ENCODE measurements at places on chromosomes 6 and 20. TPM values are rescaled to one million over a fixed set of nuclear protein-coding genes. Genes with fewer than 3 reads are reported as not detected.

Gene STK35
- total RNA-seq: 15.0 TPM

Gene NOX3
- not detected for total RNA-seq

- DNase-seq: peak; percentile 27
These were observed 97.7 kb downstream of the SYCP2 start for GRCh38 chr20:59835448-59836395.

GRCh38 chr20:35014537-35014936, 58.9 kb downstream of the MYH7B start:
- DNase-seq: no peak

- no peak for DNase-seq
These were observed 99.1 kb upstream of the KCNK16 start for GRCh38 chr6:39421383-39422225.

GRCh38 chr20:53581444-53582250, 12.0 kb downstream of the ZNF217 start:
- no peak for DNase-seq

DNA sequence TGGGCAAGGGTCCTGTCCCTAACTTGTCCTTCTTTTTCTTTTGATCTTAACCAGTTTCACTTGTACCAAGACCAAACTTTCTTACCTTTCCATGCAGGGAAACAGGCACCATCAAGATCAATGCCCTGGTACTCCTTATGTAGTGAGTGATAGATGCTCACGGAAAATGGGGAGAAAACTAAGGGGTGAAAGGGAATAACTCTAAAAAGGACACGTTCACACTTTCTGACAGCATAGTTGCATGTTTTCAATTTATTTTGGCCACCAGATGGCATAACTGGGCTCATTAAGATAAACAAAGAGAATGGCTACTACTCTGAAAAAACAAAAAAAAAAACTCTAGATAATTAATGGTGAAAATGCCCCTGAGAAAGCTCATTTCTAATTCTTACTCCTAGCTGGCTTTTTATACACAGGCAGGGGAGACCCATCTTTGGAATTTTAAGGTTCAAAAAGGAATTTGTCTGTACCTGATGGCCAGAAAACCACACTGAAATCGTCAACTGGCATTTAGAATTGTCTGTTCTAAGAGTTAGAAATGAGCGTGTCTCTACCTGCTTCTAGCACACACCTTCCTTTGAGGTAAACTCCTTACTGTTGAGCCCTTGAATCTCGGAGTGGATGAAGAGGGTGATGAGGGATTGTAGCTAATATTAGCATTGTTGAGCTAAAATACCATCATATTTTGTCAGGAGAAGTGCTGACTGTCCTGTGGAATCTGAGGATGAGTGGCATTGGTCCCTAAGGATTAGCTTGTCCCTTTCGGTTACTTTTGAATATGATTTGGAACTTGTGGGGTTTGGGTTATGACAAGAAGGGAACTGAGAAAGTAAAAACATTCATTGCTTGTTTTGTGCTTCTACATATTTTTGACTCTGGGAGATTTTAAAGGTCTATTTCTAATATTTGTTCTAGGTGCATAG, 62.2 kb upstream of the DDR1 start:
- DNase-seq: peak; percentile 60
